ENCODE measurements at places on chromosomes 7 and 10.

DNA sequence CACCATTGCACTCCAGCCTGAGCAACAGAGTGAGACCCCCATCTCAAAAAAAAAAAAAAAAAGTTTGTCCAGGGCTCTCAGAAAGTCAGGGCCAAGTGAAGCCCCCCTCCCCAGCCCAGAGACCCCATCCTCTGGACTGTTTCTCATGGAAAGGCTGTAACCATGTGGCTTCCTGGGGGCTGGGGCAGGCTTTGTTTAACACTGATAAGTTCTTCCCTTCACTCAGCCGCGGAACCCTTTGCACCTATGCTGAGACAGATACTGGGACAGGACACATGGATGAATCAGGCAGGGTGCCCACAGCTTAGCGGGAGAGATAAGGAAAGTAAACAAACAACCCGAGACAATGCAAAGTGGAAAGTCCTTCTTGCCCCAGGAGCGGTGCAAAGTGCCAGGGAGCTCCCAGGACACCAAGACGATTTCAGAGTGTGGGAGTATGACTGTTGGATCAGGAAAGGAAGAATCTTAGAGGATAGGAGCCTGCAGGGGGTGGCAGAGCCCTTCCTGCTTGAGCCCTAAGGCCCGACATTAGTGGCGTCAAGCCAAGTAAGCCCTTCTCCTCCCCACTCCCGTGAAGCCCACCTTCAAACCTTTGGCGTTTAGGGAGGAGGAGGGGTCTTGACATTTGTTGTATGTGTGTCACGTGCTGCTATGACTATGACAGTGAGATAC is 11.6 kb downstream of the MLXIPL start:
- no peak for DNase-seq

- no peak for DNase-seq
Observed at GRCh38 chr7:45026984-45027773, 27.2 kb downstream of the CCM2 start.

DNA sequence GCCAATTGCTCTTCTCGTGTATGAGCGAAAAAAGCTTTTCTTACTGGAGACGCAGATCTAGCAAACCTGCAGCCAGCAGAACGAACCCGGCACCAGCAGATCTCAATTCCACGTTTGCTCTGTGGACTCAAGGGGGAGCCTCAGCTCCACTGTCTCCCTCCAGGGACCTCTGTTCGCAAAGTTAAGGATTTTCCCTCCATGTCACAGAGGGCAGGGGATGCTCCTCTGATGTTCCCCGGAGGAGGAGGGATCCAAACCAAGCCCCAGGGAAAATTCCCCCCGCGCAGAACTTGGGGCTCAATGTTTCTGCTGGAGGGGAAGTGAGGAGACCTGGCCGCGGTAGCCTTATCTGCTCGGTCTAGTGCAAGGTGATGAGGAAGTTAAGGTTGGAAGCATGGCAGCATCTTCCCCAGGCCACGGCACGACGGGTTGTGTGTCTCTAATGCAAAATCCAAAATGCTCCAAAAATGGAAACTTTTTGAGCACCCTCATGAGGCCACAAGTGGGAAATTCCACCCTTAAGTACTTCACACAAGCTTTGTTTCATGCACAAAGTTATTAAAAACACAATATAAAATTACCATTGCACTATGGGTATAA is 9.0 kb downstream of the IQCE start:
- DNase-seq, result no peak

- no peak for DNase-seq
Observed at GRCh38 chr10:114239117-114239993, at the start of gene VWA2. VWA2 (plus strand) TSS chr10:114239254; CDS start chr10:114248714, 9,460 bp downstream.

GRCh38 chr7:131385039-131385605 is 57.4 kb downstream of the MKLN1 start:
- DNase-seq, result no peak

DNA sequence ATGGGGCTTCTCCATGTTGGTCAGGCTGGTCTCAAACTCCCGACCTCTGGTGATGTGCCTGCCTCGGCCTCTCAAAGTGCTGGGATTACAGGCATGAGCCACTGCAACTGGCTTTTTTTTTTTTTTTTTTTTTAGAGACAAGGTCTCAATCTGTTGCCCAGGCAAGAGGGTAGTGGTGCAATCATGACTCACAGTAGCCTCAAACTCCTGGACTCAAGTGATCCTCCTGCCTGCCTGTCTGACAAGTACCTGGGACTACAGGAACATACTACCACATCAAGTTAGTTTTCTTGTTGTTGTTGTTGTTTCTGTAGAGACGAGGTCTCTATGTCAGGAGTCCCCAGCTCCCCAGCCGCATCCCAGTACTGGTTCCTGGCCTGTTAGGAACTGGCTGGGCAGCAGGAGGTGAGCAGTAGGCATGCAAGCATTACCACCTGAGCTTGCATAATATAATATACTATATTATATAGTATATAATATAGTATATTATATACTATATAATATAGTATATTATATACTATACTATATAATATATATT is 55.7 kb downstream of the TPK1 start:
- no peak for DNase-seq

DNA sequence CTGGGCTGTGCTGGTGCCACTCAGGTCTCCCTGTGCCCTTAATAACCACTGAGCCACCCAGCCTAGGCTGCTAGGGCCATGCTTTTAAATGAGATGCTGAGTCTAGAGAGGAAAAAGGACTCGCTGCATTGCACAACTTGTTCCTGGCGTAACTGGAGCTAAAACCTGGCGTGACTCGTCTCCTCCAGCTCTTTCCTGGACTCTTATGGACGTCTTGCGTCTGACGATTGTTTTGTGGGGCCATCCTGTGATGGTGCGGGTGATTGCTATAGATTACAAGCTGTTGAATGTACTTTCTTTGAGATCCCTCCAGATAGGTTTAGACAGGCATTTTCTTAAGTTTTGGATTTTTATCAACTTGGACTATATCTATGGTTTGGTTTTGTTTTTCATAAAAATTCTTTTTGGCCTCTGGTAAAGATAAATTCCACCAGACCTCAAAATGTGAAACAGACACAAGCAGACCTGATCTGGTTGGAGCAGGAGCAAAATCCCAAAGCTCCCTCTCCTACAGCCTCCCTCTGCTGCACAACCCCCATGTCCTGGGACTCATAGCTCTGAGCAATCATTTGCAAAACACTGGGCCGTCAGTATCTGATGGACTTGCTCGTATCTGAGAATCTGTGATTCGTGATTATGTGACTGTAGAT is 230.3 kb downstream of the ARHGAP12 start:
- no peak for DNase-seq

- DNase-seq, result no peak
Observed at GRCh38 chr7:80881351-80881900, 37.4 kb downstream of the SEMA3C start.
